Stimulated activated CD8-positive, alpha-beta memory T cell treated with anti-CD3 and anti-CD28 coated beads, Interleukin-7, amount 100 ng/mL, for 1 hour (primary cell): ENCODE measurements at places on chromosomes 11 and 22.

- DNase-seq, result no peak
Measured at GRCh38 chr11:121651257-121651605, 198.5 kb upstream of the SORL1-AS1 start.

DNA sequence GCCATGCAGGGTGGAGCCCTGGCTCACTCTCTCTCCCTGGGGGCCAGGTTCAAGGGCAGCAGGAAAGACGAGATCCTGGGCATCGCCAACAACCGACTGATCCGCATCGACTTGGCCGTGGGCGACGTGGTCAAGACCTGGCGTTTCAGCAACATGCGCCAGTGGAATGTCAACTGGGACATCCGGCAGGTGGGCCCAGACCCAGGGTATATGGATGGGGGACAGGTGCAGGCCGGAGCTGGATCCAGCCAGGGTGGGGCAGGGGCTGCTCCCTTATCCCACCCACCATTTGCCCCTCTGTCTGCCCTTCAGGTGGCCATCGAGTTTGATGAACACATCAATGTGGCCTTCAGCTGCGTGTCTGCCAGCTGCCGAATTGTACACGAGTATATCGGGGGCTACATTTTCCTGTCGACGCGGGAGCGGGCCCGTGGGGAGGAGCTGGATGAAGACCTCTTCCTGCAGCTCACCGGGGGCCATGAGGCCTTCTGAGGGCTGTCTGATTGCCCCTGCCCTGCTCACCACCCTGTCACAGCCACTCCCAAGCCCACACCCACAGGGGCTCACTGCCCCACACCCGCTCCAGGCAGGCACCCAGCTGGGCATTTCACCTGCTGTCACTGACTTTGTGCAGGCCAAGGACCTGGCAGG, 2.9 kb downstream of the TRPT1 start:
- DNase-seq, result no peak

DNA sequence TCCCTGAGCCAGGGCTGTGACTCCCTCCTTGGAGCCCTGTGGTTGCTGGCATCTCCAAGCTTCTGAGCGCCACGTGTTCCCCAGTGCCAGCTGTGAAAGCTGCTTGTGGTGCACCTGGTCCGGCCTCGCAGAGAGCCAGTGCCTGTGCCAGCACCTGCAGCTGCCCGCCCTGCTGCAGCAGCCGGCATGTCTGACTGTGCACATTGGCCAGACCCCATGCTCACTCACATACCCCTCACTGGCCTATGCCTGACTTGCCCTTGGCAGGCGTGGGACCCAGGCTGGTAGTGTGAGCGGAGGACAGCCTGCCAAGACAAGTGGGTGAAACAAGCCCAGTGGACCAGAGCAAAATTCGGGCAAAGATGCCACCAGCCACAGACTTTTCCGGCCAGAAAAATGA, 9.8 kb downstream of the MRPL48 start:
- DNase-seq, result no peak

DNA sequence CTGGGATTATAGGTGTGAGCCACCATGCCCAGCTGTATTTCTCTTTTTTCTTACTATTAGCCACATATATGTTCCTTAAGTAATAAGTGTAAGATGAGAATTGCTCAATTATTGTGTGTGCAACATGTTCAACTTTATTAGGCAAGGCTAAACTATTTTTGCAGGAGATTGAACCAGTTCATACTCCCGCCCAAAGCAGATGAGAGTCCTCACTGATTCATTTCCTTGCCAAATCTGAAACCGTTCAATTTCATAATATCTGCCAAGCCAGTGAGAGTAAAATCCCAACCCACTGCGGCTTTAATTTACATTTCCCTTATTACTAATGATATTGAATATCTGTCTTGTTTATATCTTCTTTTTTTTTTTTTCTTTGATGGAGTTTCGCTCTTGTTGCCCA, 48.4 kb downstream of the KCNJ4 start:
- DNase-seq, result no peak

DNA sequence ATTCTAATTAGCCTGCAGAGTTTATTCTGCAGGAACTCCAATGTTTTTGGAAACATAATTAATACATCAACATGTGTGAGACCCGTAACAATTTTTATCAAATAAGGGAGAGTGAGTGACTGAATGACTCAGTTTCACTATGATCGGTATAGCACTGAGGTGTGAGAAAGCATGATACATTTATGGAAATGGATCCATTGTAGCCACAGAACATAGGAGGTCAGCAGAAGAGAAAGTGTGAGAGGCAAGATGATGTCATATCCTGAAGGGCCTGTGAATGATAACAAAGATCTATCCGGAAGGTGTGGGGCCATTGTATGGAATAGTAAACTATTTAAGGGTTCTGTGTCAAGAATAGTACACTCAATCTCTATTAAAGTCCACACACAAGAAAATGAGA, 1406.1 kb upstream of the TENM4 start:
- no peak for DNase-seq

DNA sequence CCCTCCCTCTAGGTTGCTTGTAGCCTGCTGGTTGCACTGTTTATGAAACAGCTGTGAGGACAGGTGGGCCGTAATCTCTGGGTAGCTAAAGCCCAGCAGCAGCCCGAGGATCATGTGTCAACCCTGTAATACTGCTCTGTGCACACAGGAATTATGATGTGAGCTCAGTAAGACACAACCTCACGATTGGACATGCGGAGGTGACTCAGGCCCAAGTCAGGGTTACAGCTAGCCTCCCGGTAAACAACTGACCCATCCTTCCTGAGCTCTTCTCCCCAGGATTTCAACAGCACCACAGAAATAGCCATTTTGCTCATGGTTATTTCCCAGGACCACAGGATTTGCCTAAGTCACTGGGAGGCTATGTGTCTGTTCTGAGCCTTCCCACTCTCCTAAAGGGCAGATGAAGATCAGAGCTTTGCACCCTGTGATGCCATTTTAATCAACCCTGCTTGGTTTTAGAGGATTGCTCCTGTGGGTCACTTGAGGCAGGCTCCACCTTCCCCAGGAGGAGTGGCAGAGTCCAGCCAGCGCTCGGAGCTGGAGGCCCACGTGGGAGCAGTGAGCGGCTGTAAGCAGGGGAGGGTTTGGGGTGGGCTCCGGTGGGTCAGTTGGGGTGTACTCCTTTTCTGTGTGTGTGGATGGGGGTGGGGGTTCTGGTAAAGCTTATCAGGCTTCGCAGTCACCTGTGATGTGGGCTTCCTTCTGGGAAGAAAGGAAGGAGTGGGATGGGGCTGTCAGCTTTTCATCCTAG, at the start of gene AMPD3:
Gene AMPD3, plus strand, starts transcription at position 387 of the 754 bp plus-strand sequence. CDS start 6,256 bp downstream, outside the sequence.
- no peak for DNase-seq

DNA sequence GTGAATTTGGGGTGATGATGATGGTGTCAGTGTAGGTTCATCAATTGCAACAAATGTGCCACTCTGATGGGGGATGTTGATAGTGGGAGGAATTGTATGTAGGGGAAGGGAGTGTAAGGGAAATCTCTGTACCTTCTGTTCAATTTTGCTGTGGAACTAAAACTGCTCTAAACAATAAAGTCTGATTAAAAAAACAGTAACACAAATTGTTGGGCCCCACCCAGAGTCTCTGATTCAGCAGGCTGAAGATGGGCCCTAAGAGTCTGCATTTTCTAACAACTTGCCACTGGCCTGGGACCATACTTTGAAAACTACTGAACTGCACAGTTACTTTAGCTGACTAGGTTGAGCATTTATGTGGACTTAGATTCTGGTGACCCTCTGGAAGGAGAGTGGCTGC, 113.2 kb downstream of the ATG16L2 start:
- DNase-seq, result no peak

DNA sequence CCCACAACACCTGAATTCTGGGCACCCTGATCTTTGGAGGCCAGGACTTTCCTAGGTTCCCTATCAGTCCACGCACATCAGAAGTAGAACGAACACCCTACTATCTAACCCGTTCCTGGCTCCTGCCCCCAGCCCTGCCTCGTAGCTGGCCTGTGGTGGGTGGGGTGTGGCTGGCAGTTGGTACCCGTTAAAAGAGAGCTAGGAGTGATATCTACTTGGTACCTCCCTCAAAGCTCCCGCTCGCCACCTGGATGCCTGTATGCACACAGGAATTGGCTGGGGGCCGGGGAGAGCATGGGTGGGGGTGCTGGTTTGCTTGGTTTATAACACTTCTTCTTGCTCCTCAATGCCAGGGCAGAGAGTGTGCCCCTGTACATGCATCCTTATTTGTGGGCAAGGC, 14.0 kb upstream of the NECTIN1 start:
- no peak for DNase-seq
